Myocyte (in vitro differentiated cells): ENCODE measurements at places on chromosomes 6 and 20.

DNA sequence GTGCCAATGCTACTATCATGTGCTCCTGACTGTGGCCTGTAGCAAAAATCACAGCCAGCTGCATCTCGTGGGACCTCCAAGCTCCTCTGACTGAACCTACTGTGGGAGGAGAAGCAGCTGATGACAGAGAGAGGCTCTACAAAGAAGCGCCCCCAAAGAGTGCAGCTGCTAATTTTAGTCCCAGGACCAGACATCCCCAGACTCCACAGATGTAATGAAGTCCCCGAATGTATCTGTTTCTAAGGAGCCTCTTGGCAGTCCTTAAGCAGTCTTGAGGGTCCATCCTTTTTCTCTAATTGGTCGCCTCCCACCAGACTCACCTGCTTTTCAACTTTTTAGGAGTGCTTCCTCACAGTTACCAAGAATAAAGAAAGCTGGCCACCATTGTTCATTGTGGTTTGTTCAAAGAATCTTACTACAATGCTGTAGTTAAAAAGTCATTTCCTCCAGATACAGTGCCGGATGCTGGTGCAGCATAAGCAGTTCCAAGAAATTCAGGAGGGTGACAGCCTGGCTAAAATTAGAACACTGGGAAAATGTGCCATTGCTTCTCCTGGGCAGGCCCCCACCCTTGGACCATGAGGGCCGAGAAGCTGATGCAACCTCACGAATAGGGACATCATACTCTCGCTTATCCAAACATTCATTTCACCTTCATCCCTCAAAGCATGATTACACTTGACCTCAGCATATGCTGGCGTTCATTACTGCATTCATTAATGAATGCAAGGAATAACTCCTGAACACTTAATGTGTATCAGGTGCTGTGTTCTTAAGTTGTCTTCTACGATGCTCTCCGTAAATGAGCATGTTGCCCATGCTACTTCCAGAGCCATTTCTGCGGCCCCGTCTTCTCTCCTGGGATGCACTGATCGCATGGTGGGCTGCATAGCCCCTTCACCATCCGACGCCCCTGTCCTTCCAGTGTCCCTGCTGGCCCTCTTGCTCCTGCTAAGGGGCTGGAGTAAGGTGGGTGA lies 66.4 kb downstream of the LY86 start:
- peak; percentile 48 for DNase-seq

GRCh38 chr6:130365166-130366106 lies at the start of gene TMEM200A:
TSS of gene TMEM200A (plus strand) at chr6:130366017. CDS start at chr6:130440423, 74,406 bp downstream.
- DNase-seq, result peak; percentile 29

DNA sequence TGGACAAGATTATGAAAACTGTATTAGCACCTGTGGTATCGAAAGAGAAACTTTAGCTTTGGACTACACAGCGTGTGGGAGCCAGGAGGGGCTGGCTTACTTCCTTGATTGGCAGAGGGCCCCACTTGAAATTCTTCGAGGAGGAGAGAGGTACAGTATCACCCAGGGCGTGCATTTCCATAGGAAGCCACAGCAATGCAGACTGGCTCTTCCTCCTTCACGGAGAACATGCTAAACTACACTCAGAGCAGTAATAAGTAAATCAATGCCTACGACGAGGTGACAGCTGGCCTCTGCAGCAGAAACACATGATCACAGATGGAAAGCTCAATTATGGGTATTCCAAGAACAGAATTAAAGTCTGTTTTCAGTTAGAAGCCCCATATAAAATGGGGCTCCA lies 44.2 kb downstream of the MYLK4 start:
- no peak for DNase-seq

DNA sequence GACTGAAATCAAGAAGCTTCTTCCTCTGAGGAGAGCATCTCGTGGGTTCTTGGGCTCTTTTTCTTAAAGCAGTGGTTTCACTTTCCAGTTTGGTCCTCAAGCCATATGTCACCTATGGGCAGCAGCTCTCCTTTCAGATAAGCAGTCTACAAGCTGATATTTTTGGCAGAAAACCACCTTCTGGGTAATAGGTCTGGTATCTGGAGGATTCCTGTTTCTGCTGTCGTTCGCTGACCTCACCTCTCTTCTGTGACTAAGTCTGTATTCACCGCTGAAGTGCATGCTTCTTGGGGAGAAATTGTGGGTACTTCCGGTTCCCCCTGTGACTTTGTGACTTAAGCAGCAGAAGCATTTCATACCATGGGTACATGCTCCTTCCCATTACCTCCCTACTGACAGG lies 193.6 kb downstream of the EDN1 start:
- DNase-seq, result peak; percentile 18

- no peak for DNase-seq
Measured at GRCh38 chr6:52872031-52872430, 31.4 kb upstream of the GSTA5 start.

- DNase-seq, result no peak
Measured at GRCh38 chr6:24778121-24778520, 3.4 kb downstream of the GMNN start.

GRCh38 chr6:2917801-2918445 lies 14.8 kb upstream of the SERPINB9 start:
- no peak for DNase-seq

GRCh38 chr6:139373928-139374356 lies 506 bp downstream of the CITED2 start:
- DNase-seq, result no peak

- DNase-seq, result peak; percentile 67
Measured at GRCh38 chr20:62136283-62137091, 6.7 kb downstream of the PSMA7 start.
